ENCODE measurements at places on chromosomes 11 and 22. TPM values are rescaled to one million over a fixed set of nuclear protein-coding genes. Genes with fewer than 3 reads are reported as not detected.

TRIM64 gene
- total RNA-seq, result not detected

DNA sequence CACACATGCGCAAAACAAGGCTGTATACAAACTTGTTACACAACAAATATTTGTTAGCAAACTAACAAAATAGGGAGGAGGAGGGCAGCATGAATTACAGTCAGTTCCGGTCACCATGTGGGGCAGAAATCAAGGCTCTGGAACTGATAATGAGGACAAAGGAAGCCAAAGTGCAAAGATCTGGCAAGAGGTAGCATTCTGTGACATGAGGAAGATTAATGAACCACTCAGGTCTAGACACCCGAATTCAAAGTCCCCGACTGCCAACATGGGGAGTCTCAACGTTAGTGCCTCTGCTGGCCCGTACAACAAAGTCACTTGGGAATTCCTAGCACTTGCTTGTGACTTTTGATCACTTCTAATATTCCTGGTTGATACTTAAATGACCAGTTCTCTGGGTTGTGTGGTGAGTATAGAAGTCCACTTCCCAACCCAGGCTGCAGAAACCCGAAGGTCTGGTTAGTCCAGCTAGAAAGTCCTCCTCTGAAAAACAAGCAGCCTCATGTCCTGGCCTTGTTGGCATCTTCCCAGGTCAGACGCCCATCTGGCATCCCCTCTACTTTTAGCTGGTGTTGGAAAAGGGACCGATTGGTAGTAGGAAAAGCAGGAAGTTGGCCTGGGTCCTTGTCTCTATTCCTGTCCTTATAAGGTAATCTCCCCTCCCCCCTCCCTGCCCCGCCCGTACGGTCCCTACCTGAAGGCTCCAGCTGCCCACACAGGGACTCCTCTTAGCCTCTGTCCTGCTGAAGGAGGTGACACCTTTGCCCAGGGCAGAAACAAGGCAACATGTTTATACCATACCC lies 1.6 kb downstream of the SUN2 start:
- H3K27me3 ChIP-seq, result no peaks in the 10 kb centered on the region
- peak overlapping the region; percentile 82 for H3K4me3 ChIP-seq
- H3K36me3 ChIP-seq, result peaks cover 37% of the 10 kb centered on the region

TMPRSS4 gene
- total RNA-seq, result not detected

- no peak overlapping the region for H3K27ac ChIP-seq
These were observed 11.5 kb upstream of the AIFM3 start for GRCh38 chr22:20955548-20955947.

- H3K27me3 ChIP-seq, result no peaks in the 10 kb centered on the region
- no peak for DNase-seq
- no peaks in the 10 kb centered on the region for H3K36me3 ChIP-seq
- H3K4me3 ChIP-seq, result no peak overlapping the region
- no peaks in the 10 kb centered on the region for H3K4me1 ChIP-seq
These were observed 227.8 kb downstream of the ETS1 start for GRCh38 chr11:128359515-128359914.

DNA sequence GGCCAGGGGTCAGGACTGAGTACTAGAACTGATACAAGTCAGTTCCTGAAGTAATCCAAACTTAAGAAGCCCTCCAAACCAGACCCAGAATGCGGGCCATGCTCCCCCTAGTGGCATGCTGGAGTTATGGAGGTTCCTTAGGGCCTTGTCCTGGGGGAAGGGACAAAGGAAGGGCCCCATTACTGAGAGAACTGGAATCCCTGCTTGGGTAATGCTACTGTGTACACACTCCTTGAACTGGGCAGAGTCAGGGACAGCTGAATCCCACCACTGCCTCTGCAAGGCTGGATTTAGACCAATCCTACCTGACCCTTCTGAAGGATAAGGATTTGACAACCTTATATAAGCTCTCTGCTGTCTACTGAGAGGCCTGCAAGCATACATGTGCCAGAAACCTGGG lies 97.3 kb upstream of the AKIP1 start:
- peak; percentile 73 for DNase-seq
- no peak overlapping the region for H3K4me3 ChIP-seq
- no peaks in the 10 kb centered on the region for H3K27me3 ChIP-seq
- H3K4me1 ChIP-seq, result peaks cover 53% of the 10 kb centered on the region
- H3K36me3 ChIP-seq, result no peaks in the 10 kb centered on the region

OR10G6 gene
- total RNA-seq, result not detected

LINC01488 gene
- total RNA-seq, result not detected

- H3K36me3 ChIP-seq, result no peaks in the 10 kb centered on the region
- no peak for DNase-seq
- peaks cover 18% of the 10 kb centered on the region for H3K4me1 ChIP-seq
- H3K27ac ChIP-seq, result no peak overlapping the region
These were observed 48.4 kb upstream of the EED start for GRCh38 chr11:86196085-86196696.

NOX4 gene
- total RNA-seq, result 0.92 TPM

DNA sequence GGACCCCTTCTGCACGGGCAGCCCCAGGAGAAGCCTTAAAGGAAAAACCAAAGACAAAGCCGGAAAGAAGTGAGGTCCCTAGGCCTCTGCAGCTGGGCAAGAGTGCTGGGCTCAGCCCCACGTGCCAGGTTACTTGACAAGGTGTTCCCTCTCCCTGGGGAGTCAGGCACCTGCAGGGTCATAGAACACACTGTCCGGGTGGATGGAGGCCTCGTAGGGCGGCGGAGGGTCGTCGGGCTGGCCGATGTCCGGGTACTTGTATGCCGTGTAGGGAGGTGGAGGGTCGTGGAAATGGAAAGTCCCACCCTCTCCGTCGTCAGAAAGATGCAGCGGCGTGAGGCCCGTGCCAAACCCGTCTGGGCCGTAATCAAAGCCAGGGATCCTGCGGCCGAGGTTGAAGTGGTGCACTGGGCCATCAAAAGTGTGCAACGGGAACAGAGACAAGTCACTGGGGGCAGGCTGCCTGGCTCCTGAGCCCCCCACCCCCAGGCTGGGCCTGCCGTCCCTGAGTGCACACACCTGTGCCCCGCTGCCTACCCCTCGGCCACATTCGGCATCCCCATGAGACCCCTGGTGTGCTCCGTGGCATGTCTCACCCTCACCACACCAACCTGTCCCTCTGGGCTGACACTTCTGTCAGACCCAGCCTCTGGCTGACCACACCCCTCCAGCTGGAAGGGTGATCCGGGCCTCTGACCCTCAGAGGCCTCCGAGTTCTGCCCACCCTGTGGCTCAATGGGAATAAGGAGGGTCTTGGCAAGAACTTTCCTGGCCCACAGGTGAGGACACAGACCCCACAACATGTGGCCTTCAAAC lies 81.1 kb downstream of the DGCR2 start:
- H3K27me3 ChIP-seq, result no peaks in the 10 kb centered on the region
- DNase-seq, result no peak
- no peak overlapping the region for H3K4me3 ChIP-seq
- H3K36me3 ChIP-seq, result peaks cover 82% of the 10 kb centered on the region

DNA sequence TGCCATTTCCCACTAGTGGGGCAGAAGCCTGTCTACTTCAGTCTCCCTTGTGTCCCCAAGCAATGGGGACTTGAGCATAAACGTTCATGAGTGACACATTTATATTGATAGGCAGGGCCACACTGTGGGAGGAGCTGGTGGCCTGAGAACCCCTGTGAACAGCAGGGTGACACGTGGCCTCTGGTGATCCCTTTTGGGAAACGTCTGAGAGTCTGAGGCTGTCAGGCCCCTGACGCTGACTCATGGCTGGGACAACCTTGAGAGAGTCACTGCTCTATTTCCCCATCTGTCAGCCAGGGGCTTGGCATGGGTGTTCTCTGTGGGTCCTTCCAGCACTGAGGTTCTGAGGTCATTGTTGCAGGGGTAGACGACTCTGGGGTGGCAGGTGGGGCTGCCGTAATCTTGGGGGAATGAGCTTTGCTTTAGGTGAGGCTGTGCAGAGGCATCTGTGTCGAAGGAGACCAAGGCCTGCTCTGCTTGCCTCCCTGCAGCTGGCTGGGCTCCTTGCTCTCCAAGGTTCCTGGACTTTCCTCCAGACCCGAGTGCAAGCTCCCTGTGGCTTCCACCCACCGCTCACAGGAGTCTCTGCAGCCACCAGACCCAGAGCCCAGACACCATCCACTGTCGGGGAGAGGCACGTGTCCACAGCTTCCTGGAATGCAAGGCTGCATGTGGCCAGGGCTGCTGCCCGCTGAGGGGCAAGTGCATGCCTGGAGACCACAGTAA lies 54.7 kb downstream of the SMIM38 start:
- H3K4me3 ChIP-seq, result no peak overlapping the region
- no peak overlapping the region for H3K27ac ChIP-seq
- H3K27me3 ChIP-seq, result no peaks in the 10 kb centered on the region
- no peaks in the 10 kb centered on the region for H3K36me3 ChIP-seq

GRCh38 chr11:130088217-130088616 lies 18.5 kb downstream of the APLP2 start:
- peaks cover 31% of the 10 kb centered on the region for H3K4me1 ChIP-seq
- H3K4me3 ChIP-seq, result no peak overlapping the region
- DNase-seq, result no peak
- no peaks in the 10 kb centered on the region for H3K27me3 ChIP-seq

- H3K36me3 ChIP-seq, result peaks cover 33% of the 10 kb centered on the region
- no peaks in the 10 kb centered on the region for H3K27me3 ChIP-seq
- H3K27ac ChIP-seq, result no peak overlapping the region
- no peak for DNase-seq
- peaks cover 38% of the 10 kb centered on the region for H3K4me1 ChIP-seq
These were observed 4.7 kb downstream of the GUCD1 start for GRCh38 chr22:24550028-24550901.

- DNase-seq, result no peak
- H3K4me3 ChIP-seq, result no peak overlapping the region
- no peaks in the 10 kb centered on the region for H3K4me1 ChIP-seq
- H3K36me3 ChIP-seq, result no peaks in the 10 kb centered on the region
These were observed 1258.0 kb downstream of the BRD1 start for GRCh38 chr22:48569476-48570233.

DNA sequence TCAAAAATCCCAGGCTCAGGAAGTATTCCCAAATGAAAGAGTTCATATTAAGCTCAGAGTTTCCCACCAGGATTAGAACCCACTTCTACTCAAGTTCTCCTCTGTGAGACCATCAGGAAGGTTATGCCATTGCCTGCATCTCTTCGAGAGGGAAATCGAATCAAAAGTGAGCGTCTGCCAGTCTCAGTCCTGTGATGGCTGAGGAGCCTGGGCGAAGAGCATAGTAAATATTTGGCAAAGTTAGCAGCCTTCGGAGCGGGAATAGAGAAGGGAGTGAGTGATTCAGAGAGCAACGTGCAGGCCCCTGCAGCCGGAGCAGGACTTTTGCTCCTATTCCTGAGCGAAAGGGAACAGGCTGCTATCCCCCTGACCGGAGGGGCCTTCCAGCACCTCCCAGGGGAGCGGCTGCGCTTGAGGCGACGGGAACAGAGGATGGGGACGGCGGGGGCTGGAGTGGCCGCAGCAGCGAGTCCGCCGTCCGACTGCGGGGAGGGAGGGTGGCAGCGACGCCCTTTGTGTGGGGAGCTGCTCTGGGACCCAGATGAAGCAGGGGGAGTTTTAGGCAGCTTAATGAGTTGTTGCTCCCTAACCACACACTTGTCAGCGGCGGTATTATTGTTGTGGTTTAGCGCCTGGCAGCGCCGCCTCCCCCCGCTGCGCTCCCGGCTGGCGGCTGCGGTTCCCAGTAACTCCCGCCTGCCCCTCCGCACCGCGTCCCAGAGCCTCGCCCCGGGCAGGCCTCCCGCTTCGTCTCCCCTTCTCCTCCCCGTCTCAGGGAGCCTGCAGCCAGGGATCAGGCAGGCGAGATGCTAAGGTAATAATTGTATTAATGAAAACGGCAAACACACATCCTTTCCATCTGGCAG lies 21.7 kb upstream of the NRGN start:
- H3K27me3 ChIP-seq, result peaks cover 12% of the 10 kb centered on the region
- no peak overlapping the region for H3K27ac ChIP-seq
- H3K4me1 ChIP-seq, result peaks cover 12% of the 10 kb centered on the region

- no peak overlapping the region for H3K27ac ChIP-seq
- DNase-seq, result no peak
- peaks cover 5% of the 10 kb centered on the region for H3K27me3 ChIP-seq
- H3K4me3 ChIP-seq, result no peak overlapping the region
- no peaks in the 10 kb centered on the region for H3K4me1 ChIP-seq
- H3K36me3 ChIP-seq, result no peaks in the 10 kb centered on the region
These were observed 534.3 kb downstream of the NTM start for GRCh38 chr11:131904756-131905155.

DNA sequence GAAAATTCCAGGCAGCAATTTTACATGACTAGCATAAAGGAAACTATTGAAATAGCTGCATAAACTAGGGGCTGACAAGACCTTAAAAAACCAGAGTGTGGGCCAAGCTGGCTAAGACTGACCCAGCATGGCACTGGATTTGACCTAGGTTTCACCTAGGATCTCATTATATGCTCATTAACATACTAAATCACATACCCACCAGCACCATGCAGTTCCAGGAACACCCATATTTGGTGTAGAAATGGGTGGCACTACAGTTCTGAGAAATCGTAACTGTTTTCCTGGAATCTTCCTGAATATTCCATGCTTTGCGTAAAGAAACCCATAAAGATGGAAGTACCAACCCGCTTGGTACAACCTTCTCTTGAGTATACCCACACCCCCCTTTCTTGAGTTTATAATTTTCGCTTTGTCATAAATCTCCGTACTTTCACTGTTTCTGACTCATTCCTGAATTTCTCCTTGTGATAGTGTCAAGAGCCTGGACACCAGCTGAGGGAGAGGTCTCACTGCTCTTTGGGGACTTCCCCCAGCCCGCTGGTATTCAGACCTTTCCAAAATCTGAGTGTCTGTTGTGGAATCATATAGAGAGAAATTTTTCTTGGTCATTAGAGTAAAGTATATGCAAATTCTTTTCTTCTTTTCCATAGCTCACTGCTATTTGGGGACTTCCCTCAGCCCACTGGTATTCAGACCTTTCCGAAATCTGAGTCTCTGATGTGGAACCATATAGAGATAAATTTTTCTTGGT lies 55.1 kb downstream of the MTMR3 start:
- H3K27me3 ChIP-seq, result no peaks in the 10 kb centered on the region
- no peak overlapping the region for H3K27ac ChIP-seq
- H3K4me1 ChIP-seq, result peaks cover 10% of the 10 kb centered on the region

DNA sequence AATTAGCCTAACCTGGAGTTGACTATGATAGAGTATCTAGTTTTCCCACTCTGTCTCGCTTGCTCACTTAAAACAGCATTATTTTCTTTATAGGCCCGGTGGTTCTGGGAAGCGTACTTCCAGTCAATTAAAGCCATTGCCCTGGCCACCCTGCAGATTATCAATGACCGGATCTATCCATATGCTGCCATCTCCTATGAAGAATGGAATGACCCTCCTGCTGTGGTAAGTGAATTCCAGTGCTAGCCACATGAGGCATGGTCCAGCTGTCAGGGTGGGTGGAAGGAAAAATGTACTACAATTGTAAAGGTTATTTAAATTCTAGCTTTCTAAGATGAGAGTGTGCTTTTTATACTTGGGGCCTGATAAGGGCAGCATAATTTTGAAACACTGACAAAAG lies 76.0 kb downstream of the EXT2 start:
- H3K36me3 ChIP-seq, result peaks cover 4% of the 10 kb centered on the region
- H3K27ac ChIP-seq, result no peak overlapping the region
- no peak for DNase-seq
- H3K27me3 ChIP-seq, result no peaks in the 10 kb centered on the region

MYEOV gene
- total RNA-seq, result not detected

PRSS23 gene
- total RNA-seq, result 49.4 TPM

Data from adrenal gland (tissue), 19 donors.